NCI-H2171 treated with DMSO at 0.1 percent for 48 hours (cell line): ENCODE measurements at places on chromosomes 3 and 15.

- DNase-seq, result peak; percentile 67
Measured at GRCh38 chr3:111999484-112000324, 982 bp downstream of the TAGLN3 start.

DNA sequence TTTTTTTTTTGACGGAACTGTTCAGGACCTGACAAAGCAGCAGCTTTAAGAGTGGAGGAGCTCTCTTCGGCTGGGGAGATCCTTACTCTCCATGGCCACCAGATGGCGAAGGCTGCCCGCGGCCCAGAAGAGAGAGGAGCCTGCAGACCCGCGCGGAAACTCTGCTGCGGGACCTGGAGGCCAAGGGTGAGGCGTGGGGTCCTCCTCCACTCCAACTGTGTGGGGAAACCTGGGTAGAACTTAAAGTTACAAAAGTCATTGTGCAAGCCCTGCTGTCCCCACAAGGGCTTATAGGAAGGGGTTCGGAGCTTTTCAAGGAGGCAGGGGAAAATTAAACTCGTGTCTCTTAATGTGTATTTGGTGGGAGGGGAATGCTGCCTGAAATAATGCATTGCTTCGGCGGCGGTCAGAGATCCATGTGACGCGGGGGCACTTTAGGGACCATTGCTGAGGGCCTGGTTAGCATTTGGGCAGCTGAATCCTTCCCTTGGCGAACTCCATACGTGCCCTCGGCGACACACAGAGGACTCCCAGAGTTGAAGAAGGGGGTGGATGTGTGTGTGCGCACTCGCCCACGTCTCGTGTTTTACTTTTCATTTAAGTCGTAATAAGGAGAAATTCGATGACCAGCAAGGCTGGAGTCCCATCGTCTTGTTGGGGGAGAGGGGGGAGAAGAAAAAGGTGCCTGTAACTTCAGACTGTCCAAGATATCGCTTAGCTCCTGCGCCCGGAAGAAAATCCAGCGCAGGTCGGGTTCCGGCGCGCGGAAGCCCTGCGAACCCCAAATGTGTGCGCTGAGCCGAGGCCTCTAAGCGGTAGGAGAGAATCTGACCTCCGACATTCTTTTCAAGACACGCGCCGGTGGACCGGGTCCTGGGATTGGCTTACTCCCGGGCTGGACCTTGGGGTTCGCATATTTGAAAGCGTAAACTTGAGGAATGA is 9.7 kb downstream of the EOMES start:
- DNase-seq, result peak; percentile 50

DNA sequence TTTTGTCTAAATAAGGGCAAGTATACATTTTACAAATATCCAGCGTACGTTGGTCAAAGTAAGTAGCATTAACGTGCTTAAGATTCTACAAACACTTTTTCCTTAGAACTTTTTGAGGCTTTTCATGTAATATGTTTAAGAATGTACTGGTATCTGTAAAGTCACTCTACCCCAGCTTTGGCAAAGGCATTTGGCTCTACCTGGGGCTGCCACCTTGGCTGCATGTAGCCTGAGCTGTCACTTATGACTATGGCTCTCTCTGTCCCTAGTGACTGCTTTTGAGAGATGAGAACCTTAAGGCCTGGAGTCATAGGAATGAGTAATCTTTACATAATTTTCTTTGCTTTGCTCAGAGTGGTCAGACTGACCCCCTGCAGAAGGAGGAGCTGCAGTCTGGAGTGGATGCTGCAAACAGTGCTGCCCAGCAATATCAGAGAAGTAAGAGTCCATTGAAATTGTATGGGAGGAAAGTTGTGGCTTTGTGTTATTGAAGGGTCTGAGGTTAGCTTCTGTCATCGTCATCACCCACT is 61.2 kb downstream of the IQGAP1 start:
- DNase-seq, result no peak

GRCh38 chr15:90617171-90617570 is 87.4 kb downstream of the CRTC3 start:
- no peak for DNase-seq

GRCh38 chr3:66490214-66490613 is 10.6 kb downstream of the LRIG1 start:
- DNase-seq, result no peak

DNA sequence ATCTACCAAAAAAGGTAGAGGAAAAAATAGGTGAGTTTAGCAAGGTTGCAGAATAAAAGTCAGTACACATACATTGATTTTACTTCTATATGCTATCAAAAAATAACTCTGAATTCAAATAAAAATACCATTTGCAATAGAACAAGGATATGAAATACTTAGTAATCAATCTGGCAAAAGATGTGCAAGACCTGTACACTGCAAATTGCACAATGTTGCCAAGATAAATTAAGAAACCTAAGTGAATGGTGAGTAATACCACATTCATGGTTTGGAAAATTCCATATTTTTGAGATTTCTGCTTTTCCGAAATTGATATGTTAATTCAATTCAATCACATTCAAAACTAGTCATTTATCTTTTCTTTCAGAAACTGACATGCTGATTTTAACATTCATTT is 464.8 kb downstream of the EPHA3 start:
- no peak for DNase-seq

DNA sequence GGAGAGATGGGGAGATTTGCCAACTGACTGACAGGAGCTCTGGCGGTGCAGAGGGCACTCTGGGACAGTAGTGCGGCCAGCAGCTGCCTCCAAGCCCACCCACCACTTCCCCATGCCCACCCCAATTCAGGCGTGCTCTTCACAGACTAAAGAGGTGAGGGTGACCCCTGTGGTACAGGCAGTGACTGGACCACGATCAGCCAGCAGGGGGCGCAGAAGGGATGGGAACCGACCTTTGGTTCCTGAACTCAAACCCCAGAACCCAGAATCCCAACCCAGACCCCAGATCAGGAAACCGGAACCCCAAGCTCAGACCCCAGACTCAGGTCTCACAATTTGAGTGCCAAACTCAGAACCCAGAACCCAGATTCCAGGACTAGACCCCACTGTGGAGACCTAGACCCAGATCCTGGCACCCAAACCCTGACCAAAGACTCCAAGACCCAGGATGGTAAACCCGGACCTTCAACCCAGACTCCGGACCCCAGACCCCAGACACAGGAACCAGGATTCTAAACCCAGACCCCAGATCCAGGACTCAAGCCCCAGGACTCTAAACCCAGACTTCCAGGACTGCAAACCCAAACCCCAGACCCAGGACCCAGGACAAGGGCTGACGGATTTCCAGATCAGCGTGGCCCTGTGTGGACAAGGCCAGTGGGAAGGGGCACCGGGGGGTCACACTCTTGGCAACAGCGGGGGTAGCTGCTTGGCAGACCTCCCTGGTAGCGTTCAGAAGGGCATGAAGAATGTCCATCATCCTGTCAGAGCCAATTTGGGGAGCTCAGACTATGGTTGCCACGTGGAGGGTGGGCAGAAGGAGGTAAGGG is 3.7 kb upstream of the MYL3 start:
- peak; percentile 2 for DNase-seq

- DNase-seq, result no peak
Measured at GRCh38 chr3:100089812-100090668, 24.3 kb downstream of the FILIP1L start.

DNA sequence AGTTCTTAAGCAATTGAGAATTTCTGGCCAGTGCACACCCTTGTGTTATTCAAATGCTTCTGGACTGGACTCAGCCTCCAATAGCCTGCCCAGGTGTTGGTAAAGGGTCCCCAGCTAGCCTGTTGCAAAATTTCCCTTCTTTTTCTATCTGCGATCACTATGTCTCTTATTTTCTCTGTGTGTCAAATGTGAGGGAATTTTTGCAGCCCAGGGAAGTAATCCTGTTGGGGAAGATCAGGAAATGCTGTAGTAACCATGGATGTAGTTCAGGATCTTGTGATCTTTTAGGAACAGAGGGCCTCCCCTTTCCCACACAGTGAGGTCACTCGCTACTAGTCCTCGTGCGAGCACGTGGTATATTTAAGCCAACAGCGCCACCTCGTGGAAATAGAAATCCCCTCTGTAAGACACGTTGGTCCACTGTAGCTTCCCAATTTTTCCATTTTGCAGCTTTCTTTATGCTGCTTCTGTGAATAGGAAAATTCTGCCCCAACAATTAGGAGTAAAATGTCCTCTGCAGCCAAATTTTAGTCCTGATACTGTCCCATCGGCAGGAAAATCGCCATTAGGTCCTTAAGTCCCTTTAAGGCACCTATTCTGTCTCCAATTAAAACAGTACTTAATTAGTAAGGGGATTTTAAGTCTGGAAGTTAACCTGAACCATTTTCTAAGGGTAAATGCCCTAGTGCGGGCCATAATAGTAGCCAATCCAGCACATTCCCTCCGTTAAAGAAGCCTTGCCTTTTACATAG is 4.0 kb upstream of the SMCO1 start:
- peak; percentile 64 for DNase-seq

DNA sequence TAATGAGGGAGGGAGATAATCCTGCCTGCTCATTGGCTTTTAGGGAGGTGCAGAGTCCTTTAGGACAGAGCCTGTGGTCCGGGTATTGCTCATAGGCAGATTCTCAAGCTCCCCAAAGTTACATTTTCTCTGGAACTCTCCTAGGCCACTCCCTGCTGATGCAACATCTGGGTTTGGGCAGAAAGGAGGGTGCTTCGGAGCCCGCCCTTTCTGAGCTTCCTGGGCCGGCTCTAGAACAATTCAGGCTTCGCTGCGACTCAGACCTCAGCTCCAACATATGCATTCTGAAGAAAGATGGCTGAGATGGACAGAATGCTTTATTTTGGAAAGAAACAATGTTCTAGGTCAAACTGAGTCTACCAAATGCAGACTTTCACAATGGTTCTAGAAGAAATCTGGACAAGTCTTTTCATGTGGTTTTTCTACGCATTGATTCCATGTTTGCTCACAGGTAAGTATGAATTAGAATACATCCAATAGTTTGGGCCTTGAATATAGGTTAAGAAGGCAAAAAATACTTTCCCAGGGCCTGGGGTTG is at the start of gene IL20RB:
TSS of gene IL20RB (plus strand) at position 233 of the 538 bp plus-strand sequence. CDS start at position 364, 131 bp downstream.
- no peak for DNase-seq

- DNase-seq, result peak; percentile 55
Measured at GRCh38 chr3:13095408-13095937, 22.2 kb upstream of the IQSEC1 start.

- no peak for DNase-seq
Measured at GRCh38 chr3:100978011-100978659, 15.1 kb downstream of the ABI3BP start.

GRCh38 chr3:131151-131888 is 65.2 kb upstream of the CHL1 start:
- peak; percentile 0 for DNase-seq

DNA sequence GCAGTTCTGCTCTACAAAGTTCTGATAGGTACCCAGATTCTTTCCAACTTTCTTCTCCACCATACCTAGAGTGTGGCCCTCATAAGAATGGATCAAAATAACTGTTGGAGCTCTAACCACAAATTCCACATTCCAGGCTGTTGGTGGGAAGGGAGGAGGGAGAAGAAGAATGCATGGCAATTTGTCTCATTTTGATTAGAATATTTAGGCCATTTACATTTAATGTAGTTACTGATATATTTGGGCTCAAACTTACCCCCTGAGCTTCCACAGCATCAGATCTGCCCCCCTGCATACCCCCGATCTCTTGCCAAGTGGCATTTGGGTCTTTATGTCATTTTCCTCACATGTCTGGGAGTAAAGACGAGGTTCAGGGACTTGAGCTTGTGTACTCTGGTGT is 7.7 kb downstream of the CHRNB4 start:
- DNase-seq, result no peak

- no peak for DNase-seq
Measured at GRCh38 chr3:114596147-114596546, 302.3 kb downstream of the TIGIT start.

DNA sequence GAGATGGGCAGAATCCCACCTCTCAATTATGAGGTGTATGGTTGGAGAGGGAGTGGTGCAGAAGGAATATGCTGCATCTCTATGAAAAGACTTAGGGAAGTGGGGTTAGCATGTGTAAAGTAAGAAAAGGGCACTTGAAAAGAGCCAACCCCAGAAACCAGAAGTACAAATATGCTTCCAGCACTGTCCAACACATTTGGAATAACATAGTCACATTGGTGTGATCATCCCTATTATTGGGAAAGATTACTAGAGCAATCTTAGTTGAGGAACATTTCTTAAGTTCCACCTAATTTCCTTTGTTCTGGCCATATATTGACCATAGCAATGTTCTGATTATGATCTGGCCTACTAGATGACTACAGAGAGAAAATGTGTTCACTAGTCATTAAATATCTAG is 34.3 kb downstream of the HMG20A start:
- DNase-seq, result no peak

DNA sequence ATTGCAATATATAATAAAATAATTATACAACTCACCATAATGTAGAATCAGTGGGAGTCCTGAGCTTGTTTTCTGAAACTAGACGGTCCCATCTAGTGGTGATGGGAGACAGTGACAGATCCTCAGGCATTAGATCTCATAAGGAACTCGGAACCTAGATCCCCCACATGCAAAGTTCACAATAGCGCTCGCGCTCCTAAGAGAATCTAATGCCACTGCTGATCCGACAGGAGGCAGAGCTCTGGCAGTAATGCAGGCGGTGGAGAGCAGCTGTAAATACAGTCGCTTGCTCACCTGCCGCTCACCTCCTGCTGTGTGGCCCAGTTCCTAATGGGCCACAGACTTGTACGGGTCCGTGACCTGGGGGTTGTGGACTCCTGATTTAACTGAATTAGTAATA is 87.8 kb downstream of the P3H2 start:
- DNase-seq, result no peak

GRCh38 chr3:133572158-133573053 is 1.1 kb upstream of the CDV3 start:
- DNase-seq, result no peak

GRCh38 chr15:42582569-42583375 is 7.4 kb downstream of the STARD9 start:
- no peak for DNase-seq

GRCh38 chr15:41493902-41494189 is 172 bp downstream of the ITPKA start:
- no peak for DNase-seq

DNA sequence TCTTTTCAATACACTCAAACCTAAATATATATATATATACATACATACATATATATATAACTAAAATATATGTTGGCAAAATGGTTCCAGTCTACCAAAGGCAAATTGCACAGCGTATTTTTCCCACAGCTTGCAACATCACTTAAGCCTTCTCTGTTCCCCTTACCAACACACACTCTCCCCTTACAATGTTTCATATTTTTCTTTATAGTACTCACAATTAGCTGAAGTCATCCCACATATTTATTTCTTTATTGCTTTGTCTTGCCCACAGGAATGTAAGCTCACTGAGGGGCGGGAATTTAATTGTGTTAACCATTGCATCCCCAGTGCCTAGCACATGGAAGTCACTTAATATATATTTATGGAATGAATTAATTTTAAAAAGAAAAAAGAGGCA is 288.3 kb downstream of the ULK4 start:
- no peak for DNase-seq

GRCh38 chr3:57918123-57918837 is 89.9 kb upstream of the FLNB start:
- no peak for DNase-seq

DNA sequence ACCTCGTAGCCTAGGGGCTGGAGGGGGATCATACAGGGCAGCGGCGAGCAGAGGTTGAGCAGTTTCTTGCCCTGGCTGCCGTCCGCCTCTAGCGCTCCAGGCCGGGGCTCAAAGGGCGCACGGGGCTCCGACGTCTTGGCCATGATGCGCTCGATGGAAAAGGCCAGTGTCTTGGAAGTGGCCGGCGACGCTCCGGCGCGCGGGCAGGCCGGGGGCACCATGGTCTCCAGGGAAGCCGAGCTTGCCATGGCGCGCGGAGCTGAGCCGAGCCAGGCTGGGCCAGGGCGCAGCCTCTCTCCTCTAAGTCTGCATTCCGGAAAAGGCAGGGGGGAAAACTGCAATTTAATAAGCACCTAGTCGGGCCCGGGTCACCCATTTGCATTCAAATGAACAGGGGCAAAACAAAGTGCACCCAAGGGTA is 719 bp downstream of the FEZF2 start:
- DNase-seq, result peak; percentile 5

- DNase-seq, result peak; percentile 10
Measured at GRCh38 chr3:117439812-117440211, 730.2 kb downstream of the TUSC7 start.
